ENCODE measurements at places on chromosomes 7 and 10.
A peak's percentile ranks its signal among the peaks of the same experiment; 100 is the strongest.

GRCh38 chr7:94405506-94405905 is 10.8 kb downstream of the COL1A2 start:
- DNase-seq, result no peak

DNA sequence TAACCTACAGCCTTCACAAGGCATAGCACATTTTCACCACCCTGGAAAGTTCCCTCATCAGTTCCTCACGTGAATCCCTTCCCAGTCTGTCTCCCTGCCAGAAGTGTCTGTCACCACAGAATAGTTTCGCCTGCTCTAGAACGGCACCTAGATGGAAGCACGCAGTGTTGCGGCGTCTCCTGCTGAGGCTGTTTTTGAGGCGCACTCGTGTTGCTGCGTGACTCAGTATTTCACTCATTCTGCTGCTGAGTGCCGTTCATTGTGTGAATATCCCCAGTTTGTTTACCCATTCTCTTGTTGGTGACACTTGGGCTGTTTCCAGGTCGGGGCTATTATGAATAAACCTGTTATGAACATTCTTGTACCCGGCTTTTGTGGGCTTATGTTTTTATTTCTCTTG is 12.8 kb downstream of the NOS3 start:
- DNase-seq, result no peak

- DNase-seq, result no peak
Observed at GRCh38 chr7:29976673-29977415, 12.8 kb downstream of the SCRN1 start.

DNA sequence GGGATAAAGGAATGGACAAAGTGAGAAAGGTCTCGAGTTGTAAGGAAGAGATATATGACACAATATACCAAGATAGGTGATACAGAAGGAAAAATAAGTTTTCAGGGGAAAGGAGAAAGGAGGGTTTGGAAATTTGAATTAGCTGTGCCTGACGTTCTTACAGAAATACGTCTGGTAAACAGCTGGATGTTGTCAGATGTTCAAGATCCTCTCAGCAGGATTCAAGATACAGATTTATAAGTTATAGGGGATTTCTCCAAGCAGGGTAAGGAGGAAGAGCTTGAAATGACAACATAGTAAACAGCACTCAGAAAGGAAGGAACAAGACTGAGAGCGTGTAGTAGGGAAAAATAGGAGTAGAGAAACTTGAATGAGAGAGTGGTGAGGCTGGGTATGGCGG is 1184.1 kb downstream of the TYW1 start:
- no peak for DNase-seq

- DNase-seq, result no peak
Observed at GRCh38 chr7:157462840-157463239, 126.0 kb downstream of the DNAJB6 start.

DNA sequence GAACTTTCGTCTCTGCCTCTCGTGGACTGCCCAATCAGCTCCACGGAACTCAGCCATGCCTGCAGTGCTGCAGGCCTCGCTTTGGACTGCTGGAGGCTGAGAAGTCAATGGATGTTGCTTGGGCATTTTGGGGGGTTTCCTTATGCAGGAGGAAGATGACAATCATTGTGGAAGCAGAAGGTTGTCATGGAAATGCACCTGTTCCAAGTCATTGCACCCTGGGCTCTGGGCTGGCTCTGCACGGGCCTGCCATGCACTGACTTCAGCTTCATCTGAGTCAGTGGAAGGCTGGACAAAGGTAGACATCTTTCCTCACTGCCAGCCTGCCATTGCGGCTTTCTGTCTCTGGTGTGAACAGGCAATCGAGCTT is 217.3 kb downstream of the RPS24 start:
- no peak for DNase-seq

DNA sequence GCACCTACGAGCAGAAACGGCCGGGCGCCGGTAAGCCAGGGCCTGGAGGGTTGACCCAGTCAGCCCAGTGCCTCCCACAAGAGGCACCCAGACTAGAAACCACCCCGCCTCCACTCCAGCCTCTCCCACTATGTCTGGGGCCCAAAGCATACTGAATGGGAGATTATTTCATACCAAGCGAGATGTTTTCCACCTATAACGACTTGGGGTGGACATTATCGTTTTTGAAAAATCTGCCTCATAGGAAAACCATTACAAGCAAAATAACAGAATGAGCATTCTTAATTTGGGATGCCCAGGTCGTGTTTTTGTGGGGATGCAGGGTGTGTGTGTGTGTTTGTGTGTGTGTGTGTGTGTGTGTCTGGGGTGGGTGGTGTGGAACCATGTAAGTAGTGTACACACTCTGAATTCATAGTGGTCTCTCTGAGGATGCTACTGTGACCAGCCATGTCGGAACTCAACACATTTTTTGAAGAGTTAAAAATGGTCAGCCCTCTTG is 1.6 kb downstream of the HOXA6 start:
- DNase-seq, result no peak

DNA sequence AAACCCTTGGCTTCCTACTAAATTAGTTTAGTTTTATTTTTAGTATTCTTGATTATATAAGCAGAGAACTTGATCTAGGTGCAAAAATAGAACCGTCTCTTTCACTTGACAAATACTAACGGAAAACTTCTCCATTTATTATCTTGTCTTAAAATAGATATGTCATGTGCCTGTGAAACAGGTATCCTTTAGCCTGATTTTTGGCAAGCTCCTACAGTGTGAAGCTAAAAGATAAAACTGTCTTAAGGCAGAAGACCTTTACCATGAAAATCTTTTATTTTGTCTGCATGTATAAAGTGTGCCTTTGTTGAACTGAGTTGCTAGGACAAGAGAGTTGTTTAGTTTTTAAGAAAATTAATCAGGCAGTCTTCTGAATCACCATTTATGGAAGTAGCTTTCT is 90.6 kb downstream of the CYP51A1 start:
- DNase-seq, result no peak

- no peak for DNase-seq
Observed at GRCh38 chr7:45183711-45184210, 26.2 kb downstream of the RAMP3 start.

GRCh38 chr10:83820033-83820432 is 319.3 kb upstream of the GHITM start:
- DNase-seq, result no peak

- DNase-seq, result no peak
Observed at GRCh38 chr10:30553626-30554439, 75.7 kb downstream of the LYZL2 start.

DNA sequence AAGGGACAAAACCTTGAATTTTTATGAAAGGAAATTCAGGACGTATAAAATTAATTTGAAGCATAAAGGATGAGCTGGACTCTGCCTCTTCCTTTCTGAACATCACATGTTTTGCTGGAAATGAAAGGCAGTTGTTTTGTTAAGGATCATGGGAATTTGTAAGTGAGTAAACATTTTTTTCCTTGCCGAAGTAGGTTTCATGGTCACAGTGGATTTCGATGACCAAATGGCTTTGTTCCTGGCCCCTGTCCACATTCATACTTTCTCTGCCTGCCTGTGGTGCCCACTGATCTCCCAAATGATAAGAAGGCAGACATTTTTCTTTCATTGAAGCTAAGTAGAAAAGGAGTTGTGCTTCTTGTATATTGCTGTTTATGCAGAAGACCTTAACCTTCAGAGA is 104.2 kb downstream of the ARID5B start:
- DNase-seq, result no peak

- DNase-seq, result no peak
Observed at GRCh38 chr10:7411671-7412128, 866 bp upstream of the SFMBT2 start.

DNA sequence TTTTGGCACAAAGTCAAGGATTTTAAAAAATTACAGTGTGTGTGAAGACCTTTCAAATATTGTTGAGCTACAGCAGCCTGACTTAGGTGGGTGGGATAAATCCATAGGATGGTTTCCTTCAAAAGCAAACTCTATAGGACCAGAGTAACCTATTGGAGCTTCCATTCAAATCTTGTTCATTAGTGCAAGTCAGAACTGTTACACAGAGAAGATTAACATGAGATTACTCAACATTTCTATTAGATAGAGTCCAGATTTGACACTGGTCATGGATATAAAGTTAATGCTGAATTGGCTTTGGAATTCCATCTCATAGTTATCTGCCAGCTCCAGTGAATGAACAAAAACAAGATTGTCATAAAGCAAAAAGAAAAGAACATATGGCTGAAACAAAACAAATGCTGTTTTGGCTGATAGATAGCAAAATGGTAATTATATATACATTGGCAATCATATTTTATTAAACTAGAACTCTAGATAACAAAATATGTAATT is 129.6 kb upstream of the SEMA3A start:
- DNase-seq, result no peak

- peak; percentile 20 for DNase-seq
Observed at GRCh38 chr10:97849687-97850402, at the start of gene GOLGA7B. Gene GOLGA7B, plus strand, starts transcription at chr10:97849843. Its CDS starts 461 bp downstream, at chr10:97850304.

- DNase-seq, result no peak
Observed at GRCh38 chr10:91284486-91285090, 64.1 kb downstream of the PCGF5 start.

DNA sequence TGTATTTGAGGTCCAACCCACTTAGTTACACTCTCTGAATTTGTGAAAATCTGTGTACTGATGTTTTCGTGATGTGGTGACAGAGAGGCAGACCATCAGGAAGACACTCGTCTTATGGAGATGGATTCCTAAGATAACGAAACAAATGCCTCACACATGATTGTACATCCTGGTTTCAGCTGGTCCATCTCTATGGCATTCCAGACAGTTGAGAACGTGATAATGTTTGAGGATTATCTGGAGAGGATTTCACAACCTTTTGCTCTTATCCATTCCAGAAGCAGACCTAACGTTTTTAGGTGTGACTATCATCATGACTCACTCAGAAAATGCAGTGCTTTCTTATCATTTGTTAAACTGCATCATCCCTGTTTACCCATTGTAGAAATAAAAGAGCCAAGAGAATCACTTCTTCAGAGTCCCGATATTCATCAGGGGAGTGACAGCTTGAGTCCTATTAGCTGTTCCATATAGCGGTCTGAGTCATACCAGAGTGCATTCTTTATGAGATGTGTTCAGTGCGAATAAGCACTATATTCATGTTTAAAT is 74.5 kb downstream of the BMPER start:
- no peak for DNase-seq

DNA sequence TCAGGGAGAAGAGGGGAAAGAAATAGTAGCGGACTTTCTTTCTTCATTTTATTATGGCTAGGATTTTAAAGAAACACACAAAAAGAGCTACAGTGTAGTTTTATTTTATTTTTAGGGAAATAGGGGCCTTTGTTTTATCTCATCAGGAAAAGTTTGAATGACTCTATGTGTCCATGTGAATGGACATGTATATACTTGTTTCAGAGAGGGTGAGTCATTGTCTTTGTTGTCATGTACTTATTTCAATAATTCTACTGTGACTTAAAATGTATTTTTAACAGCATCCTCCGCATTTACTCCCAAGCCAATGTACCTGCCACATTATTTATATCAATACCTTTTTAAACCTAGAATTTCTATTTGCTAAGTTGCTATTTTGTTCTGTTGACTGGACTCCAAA is 569.5 kb downstream of the SORCS3 start:
- no peak for DNase-seq

DNA sequence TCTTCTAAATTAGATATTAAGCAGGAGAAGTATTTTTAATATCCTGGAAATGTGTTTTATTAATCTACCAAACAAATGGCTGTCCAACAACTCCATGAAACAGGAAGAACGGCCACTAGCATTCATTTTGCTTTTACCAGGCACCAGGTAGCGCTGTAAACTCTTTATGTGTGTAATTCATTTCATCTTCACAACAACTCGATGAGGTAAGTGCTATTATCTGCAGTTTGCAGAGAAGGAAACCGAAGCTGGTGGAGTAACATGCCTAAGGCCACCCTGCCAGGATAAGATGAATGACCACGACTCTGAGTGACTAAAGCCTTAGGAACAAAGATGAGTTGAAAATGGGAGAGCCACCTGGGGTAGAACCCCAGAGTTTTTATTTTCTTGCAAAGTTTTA is 101.2 kb downstream of the KIAA1217 start:
- no peak for DNase-seq

GRCh38 chr7:51727441-51727840 is 410.8 kb upstream of the COBL start:
- no peak for DNase-seq

DNA sequence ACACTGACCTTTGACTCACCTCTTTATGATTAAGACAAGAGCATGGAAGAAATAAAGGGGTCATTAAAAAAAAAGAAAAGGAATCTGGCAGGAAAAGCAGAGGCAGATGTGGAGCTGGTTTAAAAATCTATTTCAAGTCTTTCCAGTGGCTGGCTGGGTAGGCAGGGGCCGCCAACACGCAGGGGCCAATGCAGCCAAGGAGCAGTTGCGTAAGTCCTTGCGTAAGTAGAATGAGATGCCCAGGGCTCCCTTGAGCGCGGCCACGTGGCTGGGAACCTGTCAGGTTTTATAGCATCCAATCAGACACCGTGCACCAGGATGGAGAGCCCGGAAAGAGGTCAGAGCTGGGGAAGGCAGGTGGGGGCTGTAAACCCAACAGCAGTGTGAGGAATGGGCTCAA is 123.8 kb upstream of the INSYN2A start:
- no peak for DNase-seq

DNA sequence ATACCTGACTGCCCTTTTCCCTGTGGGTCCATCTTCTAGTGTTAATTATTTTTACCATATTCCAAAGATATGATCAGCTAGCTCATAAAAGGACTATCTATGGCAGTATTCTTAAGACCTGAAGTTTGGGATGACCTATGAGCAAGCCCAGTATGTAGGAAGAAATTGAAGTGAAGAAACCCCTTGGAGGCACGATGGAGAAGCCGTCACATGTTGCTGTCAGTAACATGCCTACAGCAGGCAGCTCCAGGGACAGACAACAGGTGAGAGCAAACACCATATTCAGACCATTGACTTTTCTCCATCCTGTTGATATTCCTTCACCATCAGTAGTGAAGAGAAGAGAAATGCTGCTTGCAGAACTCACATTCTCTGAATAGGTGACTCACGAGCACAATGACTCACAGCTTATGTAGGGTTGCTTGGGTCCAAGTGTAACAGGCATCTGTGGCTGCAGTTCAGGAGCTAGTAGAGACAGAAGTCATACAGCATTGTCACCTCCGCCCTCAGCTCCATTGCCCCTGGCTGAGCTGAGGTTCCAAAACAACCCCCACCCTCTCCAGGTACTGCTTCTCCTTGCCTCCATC is 8.4 kb upstream of the LYZL2 start:
- no peak for DNase-seq

- no peak for DNase-seq
Observed at GRCh38 chr10:7819121-7819460, 786 bp downstream of the TAF3 start.
